T-helper 1 cell (primary cell): ENCODE measurements at places on chromosomes 11 and 22.

- peak; percentile 67 for DNase-seq
Observed at GRCh38 chr22:39598017-39598965, 27.7 kb downstream of the CACNA1I start.

DNA sequence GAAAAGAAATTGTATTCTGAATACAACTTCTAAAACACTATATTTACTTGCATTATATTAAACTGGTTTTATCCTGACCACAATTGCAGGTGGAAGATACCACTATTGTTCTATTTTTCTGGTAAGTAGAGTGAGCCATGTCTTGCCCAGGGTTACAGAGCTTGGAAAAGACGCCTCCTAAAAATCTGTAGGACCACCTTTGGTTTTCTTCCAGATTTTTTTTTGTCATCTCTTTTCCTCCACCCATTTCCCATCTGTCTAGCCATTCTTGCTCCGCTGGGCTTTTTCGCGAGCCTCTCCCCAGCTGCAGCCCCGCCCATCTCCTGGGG lies 294 bp upstream of the MTMR3 start:
- DNase-seq = no peak

DNA sequence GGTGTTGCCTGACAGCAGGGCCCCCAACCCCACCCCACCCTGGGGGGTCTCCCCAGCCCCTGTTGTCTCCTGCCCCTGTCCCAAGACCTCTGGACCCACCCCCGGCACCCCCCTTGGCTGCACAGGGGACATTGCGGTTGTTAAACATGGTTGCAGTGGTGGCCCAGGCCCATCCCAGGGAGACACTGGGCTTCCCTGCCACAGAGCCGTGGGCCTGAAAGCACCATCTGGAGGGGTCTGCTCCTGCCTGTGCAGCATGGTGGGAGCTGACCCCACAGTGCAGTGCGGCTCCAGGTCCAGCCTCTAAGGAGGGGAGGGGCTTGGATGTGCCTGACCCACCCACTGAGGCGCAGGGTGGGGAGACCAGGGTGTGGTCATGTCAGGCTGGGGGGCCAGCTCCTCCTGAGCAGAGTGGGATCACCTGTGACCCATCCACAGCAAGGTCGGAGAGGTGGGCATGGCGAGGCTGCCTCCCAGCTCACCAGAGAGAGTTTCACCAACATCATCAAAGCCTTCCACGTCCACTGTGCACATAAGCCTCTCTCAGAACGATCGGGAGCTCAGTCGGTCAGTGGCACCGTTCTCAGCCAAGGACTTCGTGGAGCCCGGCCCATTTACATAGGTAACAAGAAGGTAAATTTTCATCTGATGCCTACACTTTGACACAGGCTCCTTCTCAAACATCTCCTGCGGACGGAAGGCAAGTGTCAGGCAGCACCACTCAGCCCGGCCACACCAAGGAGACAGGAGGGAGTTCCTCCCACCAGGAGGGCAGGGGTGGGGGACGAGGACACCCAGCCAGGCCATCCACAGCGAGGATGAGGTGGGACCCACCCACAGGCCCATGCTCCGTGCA lies 201.1 kb downstream of the BRD1 start:
- DNase-seq = no peak

DNA sequence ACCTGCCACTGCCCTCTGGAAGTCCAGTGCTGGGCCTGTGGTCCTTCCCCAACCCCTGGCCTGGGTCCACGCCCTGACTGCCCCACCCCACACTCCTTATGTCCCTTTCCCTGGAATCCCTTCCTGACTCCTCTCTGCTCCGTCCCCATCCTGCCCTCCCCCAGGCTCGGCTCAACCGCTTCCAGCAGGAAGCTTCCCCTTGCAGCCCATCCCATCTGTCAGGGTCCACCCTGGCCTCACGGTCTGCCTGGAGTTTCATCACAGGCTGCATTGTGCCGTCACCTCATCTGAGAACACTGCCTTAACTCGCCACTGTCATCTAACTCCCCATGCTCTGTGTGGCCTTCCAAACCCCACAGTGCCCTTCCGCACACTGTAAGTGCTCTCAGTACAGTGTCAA lies 64.3 kb downstream of the NAT10 start:
- no peak for DNase-seq

GRCh38 chr11:116607027-116607426 lies 165.8 kb downstream of the BUD13 start:
- DNase-seq = no peak

DNA sequence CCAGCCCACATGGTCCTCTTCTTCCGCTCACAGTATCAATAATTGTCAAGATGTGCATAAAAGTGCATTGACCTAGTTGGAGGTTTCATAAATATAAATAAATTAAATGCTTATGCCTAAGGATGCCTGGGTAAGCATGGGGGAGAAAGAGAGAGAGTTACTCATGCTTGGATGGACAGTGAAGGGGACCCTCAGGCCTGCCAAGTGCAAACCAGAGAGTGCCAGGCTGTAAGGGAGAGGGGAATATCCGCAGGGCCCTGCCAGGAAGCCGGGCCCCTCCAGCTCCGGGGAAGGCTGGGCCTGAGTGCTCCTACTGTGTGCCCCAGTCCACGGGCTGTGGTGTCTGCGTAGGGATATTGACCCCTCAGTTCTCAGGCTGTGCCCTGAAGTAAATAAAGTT lies 214.6 kb downstream of the DSCAML1 start:
- DNase-seq = no peak

- DNase-seq = no peak
Observed at GRCh38 chr11:26731084-26731456, 9.2 kb upstream of the SLC5A12 start.

- no peak for DNase-seq
Observed at GRCh38 chr11:47534704-47535251, 18.2 kb downstream of the CELF1 start.

DNA sequence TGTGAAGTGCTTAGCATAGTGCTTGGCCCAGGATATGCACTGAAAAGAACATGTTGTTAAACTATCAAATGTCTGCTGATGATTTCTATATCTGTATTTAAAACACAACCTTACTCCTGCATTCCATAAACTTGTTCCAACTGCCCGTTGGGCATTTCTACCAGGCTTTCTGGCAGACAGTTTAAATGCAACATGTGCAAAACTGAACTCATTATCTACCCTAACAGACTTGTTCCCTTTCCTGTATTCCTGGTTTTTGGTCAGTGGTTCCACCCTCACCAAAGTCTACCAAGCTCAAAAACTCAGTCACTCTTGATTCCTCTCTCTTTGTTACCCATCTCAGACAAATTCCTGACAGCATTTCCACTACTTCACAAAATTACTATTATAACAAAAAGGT lies 6.5 kb upstream of the RAB38 start:
- no peak for DNase-seq

DNA sequence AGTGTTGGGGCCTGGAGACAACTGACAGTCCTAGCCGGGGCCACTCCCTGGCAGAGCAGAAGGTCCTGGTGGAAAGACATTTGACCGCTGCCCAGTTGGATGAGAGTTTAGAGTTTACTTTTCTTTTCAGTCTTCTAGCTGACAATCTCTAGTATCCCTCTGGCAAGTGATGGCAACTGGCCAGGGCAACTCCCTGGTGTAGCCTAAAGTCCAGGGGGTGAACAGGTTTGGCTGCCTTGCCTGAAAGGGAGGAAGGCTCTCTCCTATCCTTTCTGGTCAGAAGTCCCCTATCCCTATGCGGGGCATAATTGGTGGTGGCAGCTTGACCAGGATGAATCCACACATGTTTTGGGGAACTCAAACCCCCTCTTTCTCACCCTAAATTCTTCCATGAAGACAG lies 16.8 kb upstream of the MSANTD2 start:
- DNase-seq = no peak

DNA sequence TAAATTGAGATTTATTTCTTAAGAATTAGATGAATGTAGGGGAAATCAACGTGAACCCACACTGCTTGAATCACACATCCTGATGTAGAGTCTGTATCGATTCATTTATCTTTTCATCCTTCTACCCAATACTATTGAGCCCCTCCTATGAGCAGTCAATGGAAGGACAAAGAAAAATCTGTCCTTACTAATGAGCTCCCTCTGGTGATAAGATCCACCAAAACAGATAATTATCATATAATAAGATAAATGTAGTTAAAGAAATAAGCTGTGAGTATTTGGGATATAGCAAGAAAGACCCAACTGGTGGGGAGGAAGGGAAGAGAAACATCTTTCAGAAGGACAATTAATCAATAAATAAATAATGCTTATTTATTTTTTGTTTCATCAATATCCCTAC lies 385.1 kb upstream of the CCDC90B start:
- no peak for DNase-seq

DNA sequence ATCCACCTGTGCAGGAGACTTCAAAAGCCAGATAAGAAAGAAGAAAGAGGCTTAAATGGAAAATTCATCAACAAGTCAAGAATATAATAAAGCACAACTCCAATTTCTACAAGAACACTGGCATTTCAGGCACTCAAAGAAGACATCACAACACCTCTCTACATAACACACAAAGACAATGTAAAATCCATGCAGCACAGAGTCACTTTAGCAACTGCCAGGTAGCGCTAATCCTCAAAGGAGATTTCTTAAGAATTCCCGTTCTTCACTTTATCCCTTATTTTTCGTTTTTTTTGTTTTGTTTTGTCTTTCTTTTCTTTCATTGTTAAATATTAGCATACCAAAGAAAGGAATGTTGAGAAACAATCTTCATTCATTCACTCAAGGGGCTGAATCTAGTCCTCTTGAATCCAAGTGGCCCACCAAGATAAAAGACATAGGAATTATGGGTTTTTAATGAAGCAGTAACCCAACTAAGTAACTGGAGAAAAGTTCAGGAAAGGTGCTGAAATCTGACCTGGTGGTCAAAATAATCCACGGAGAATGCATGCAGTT lies 95.0 kb downstream of the CADM1 start:
- no peak for DNase-seq

DNA sequence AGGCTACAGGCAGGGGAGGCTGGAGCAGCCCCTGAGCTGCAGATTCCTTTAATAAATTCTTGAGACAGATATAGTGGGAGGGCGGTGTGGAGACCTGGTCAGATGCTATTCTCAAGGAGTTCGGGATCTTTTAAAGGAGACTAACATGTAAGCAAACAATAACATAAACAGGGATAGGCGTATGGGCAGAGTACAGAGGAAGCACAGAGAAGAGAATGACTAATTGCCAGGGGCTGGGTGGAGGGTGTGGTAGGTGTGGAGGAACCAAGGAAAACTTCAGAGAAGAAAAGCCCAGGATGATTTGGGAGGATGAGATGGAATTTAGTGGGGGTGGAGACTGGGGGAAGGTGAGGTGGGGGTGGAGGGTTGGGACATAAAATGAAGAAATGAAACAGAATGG lies 9.7 kb upstream of the HEPHL1 start:
- no peak for DNase-seq

GRCh38 chr22:45425531-45426265 lies 12.2 kb downstream of the RIBC2 start:
- no peak for DNase-seq

- no peak for DNase-seq
Observed at GRCh38 chr22:44549701-44550100, 51.7 kb upstream of the RTL6 start.

DNA sequence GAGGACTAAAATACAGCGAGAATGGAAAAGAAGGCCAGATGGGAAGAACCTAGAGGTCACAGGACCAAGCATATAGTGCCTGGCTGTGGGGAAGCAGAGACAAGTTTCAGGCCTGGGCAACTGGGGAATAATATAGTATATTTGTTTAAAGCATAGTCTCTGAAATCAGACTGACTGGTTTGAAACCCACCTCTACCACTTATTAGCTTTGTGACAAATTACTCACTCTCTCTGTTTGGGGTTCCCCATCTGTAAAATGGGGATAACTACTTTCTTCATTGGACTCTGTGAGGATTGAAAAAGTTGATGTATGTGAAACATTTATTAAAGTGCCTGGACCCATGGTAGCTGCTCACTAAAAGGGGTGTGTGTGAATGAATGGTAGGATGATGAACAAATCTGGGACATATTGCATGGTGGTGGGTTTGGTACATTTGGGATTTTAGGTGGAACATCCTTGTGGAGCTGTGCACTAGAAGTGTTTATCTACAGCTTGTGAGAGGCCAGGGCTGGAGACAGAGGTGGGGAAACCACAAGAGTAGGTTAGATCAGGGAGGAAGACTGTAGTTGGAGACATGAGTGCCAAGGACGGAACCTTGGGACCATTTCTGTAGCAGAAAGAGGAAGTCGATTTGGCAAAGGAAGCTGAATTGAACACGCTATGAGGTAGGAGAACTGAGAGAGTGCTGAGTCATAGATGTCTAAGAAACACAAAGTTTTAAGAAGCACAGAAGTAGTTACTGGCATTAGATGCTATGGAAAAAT lies 52.6 kb downstream of the SWAP70 start:
- DNase-seq = no peak

DNA sequence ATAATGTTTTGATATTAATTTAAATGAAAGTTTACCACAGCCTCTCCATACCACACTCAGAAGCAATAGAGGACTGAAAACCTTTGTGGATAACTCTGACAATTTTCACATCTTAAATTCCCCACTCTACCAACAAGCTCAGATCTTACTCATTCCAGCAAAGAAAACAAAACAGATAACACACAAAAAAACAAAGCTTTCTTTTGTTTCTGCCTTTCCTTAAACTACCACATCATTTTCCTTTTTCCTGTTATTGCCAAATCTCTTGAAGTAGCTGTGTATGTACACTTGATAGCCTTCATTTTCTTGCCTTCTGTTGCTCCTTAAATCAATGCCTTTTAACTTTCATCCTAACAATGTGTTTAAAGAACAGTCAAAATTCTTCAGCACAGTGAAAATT lies 484.9 kb downstream of the NTM start:
- DNase-seq = no peak

DNA sequence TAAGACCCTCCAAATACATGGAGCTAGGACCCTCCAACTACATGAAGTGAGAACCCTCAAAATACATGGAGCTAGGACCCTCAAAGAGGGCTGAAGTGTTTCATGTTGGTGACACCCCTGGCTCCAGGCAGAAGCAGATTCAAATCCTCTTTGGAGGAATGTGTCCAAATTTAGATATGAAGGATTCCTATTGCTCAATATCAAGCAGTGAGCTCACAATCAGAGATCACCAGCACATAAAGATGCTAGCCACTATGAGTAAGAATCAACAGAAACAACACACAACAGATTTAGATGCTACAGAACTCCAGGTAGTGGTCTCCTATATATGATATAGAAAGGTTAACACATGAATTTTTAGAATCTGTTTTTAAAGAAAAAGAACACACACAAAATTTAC lies 11.2 kb upstream of the RAB3IL1 start:
- no peak for DNase-seq

- no peak for DNase-seq
Observed at GRCh38 chr11:44985721-44986120, 35.0 kb upstream of the TP53I11 start.

DNA sequence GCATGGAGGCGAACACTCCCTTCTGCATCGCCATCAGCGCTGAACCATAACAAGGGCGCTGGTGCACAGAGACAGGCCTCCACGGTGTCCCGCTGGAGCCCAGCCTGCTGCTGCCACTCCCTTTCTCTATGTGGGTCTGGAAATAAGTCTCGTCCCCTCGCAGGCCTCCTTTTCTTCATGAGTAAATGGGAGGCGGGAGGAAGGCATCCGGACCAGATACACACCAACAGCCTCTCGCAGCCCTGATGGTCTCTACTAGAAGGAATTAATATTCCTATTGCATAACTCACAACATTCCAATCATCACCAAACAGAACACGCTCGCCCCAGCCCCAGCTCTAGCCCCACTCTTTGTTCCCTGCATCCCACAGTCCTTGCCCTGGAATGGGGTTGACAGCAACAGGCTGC lies 14.9 kb downstream of the RASD2 start:
- no peak for DNase-seq

- no peak for DNase-seq
Observed at GRCh38 chr11:57646799-57647303, 2.9 kb downstream of the YPEL4 start.
